ENCODE measurements at places on chromosomes 1 and 21. TPM values are rescaled to one million over a fixed set of nuclear protein-coding genes. Genes with fewer than 3 reads are reported as not detected.
A peak's percentile ranks its signal among the peaks of the same experiment; 100 is the strongest.

TTC34 gene
- 0.12 TPM for total RNA-seq

C1QA gene
- not detected for total RNA-seq

C1orf116 gene
- not detected for total RNA-seq

NBPF3 gene
- total RNA-seq: 13.9 TPM

UROD gene
- total RNA-seq: 125 TPM

RNF220 gene
- 79.6 TPM for total RNA-seq

DMBX1 gene
- total RNA-seq: 0.37 TPM

SMYD2 gene
- total RNA-seq: 71.8 TPM

MAN1C1 gene
- total RNA-seq: 0.95 TPM

RNU1-2 gene
- not detected for total RNA-seq

DNA sequence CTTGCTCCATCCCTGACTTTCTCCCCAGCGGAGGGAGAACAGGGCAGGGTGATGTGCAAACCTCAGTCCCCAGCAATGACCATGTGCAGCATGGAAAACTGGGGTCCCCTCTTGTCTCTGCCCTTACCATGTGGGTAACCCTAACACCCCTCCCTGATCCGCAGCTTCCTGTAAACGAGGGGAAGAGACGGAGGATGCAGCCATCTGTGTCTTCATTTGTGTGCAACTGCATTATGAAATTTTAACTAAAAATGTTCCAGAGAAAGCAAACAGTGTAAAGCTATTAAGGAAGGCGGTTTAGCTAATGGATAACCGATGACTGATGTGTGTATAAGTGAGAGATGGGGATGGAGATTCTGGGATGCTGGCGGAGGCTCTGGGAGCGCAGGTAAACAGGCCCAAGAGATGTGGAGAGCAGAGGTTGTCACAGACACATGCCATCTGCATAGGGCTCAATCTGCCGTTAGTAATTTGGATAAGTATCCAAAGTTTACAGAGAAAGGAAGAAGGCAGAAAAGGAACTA, 206.6 kb downstream of the DSCAM start:
- no peak for DNase-seq

- DNase-seq: no peak
These were observed 160.5 kb upstream of the KIAA0040 start for GRCh38 chr1:175353066-175353465.

GRCh38 chr1:3074800-3075199, 5.8 kb downstream of the PRDM16 start:
- no peak for DNase-seq

DNA sequence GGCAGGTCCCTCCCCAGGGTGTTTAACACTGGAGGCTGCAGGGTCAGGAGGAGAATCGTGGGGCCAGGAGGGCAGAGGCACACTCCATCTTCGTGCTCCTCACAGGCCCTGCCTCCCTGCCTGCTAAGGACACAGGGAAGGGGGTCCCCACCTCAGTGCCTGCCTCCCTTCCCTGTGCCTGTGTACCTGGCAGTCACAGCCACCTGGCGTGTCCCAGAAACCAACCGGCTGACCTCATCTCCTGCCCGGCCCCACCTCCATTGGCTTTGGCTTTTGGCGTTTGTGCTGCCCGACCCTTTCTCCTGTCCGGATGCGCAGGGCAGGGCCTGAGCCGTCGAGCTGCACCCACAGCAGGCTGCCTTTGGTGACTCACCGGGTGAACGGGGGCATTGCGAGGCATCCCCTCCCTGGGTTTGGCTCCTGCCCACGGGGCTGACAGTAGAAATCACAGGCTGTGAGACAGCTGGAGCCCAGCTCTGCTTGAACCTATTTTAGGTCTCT, 623 bp upstream of the BGLAP start:
- DNase-seq: peak; percentile 63

DNA sequence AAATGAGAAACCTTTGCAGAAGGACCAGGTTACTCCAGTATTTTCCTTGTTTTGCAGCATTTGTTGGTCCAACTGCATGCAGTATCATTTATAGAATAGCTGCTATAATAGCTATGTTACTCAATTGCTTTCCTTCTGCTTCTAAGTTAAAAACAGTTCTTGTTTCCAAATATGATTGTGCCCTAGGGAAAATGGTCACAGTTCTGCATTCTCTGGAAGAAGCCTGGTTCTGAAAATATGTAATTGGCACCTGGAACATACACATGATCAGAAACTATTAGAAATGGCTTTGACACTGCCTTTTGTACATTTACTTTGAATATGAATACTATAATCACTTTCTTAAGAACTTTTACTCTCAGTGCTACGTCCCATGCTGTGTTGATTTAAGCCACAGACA, 33.6 kb downstream of the HENMT1 start:
- DNase-seq: no peak

GRCh38 chr1:38138498-38139233, 92.1 kb upstream of the POU3F1 start:
- peak; percentile 98 for DNase-seq

DNA sequence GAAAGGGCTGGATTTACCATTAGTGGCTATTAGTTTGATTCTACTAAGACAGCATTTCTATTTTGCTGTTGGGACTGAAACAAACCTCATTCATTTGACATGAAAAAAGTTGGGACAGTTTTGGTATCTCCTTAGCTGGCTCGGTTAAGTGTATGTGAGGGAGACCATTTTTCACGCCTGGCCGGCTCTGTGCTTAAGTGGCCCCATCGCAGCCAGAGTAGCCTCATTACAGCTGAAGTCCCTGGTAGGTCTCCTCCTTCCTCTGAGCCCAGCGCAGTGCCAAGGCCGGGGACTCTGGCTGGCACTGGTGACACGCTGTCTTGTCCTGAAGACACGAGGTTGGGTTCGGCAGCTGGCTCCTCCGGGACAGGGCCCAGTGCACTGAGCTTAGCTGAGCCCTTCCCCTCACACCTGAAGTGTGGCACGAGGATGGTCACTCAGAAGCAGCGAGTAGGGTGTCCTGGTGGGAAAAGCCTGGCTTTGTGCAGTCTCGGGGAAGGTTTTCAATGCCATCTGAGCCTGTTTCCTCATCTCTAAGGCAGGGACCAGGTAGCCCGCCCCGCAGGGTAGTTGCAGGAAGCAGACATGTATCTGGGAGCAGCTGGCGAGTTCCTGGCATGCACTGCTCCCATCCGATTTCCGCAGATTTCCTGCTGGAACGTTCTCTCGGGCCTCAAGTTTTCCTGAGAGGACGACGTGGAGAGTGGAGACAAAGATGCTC, 196.5 kb downstream of the DYRK1A start:
- no peak for DNase-seq

DNA sequence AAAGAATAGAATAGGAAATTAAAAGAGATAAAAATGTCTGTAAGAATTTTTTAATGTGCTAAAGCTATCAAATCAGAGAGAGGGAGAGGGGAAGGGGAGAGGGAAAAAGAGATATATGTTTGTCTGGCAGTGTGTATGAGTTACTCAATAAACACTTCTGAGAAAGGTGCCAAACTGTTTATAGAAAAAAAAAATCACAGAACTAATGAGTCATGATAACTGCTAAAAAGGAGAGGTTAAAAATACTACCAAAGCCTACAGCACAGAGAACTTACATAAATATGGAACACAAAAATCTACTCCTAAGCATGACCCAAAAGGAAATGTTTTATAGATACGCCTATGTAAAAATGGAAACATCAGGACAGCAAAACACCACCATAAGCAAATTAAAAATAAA, 45.4 kb downstream of the SELENOF start:
- DNase-seq: no peak

DNA sequence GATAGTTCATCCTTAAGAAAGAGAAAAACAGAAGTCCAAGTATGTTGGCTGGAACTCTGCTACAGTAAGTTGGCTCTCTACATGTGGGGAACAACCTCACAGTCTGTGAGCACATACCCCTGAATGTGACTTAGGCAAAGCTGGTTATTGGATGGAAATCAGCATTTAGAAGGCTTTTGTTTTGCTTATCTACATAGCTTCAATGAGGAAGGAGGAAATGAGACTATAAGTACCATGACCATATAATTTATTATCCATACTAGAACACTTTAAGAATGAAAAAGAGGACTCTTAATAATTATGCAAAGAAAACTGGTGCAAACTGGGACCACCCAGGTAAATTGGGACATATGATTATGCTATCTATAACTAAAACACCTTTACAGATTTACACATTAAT, 31.7 kb upstream of the CD55 start:
- no peak for DNase-seq

DNA sequence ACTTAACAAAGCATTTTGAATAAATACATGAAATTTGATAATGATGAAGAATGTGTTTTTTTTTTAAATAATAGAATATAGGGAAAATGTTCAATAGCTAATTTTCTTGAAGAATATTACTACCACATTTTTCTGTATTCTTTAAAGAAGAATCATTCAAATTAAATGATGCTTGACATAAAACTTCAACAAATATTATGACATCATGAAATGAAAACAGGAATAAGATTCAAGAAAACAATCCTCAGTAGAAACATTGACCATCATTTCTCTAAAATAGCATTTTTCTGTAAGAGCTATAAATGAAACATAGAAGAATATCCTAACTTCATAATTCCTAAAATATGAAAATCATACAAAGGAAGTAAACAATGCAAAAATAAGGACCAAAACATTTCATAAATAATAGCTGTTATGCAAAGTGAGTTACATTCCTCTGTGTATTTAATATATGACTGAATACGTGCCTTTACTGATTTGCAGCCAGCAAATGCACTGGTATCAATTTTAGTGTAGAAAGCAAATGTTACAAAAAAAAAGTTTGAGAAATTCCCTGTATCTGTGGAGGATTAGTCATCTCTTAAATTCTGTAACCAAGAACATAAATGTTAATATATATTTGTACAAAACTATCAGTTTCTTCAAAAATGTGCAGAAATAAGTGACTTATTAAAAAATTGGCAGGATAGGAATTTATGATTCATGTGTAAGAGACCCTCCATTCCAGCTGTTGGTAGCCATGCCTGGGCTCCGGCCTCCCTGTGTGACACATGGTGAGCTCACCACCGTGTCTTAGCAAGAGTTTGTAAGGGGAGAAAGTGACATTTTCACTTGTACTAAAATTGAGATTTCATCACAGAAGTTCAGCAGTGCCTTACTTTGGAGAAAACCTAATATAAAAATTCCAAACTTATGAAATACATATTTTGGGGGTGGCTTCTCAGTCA, 15.0 kb upstream of the PTPN14 start:
- DNase-seq: no peak

- DNase-seq: no peak
These were observed 6.6 kb downstream of the SKI start for GRCh38 chr1:2234762-2235113.

DNA sequence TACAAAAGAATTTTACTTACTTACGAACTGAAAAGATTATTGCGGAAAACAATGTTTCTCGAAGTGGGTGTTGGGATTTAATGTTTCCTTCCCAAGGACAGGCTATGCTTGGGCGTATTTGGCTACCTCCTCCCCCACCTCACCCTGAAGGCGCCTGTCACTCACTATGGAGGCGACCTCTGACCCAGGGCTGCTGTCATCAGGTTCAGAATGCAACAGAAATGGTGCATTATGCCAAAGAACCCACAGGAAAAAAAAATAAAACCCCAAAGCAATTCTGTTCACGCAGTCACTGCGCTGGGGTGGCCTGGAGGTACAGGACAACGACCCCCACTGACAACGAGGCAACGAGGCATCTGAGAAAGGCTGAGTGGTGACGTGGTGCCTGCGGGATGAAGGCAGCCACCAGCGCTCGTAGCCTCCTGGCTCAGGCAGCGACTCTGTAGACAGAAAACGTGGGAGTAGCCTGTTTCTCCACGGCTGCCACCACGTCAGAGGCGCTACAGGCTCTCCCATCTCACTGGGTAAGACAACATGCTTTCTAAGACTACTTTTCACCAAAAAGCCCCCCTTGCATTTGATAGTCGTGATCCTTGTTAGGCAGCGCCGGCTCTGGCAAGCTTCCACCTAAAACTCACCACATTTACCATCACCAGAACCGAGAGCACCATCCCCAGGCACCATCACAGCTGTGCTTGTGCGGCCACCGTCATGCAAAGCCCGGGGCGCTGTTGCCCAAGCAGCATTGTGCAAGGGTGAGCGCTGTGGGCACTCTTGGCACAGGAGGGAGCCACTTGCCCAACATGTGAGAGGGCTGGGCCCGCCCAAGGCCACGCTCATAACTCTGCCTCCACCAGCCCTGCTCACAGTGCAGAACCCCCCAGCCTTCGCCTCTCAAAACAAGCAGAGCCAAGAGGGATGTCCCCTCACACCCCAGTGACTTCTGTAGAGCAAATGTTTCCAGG, 14.3 kb downstream of the NADK start:
- DNase-seq: peak; percentile 90

DNA sequence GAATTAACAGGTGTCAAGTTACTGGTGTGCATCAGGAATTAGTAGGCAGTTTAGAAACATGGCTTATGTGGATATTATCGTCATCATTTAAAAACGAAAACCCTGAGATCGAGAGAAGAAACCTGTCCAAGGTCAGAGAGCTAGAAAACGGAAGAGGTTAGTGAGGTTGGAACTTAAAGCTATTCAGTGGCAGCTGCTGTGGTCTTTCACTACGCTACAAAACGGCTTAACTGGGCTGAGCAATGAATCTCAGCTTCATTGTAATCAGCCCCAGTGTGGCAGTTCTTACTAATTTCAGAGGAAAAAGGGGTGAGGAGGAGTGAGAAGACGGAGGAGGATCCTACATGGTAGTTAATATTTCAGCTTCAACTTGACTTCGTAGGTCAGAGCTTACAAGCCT, 77.9 kb downstream of the DAB1 start:
- DNase-seq: no peak
